Melanocyte of skin (primary cell): ENCODE measurements at places on chromosomes 6 and 20. TPM values are rescaled to one million over a fixed set of nuclear protein-coding genes. Genes with fewer than 3 reads are reported as not detected.

MRAP2 gene
- total RNA-seq, result 4.0 TPM in 2 replicates

DCDC2 gene
- 0.34 and 0.36 TPM in 2 replicates for total RNA-seq

EXOC2 gene
- 38.6 and 40.1 TPM in 2 replicates for total RNA-seq

LPIN3 gene
- total RNA-seq, result 11.4 and 13.4 TPM in 2 replicates

ELMO2 gene
- total RNA-seq, result 60.9 and 63.9 TPM in 2 replicates

ASIP gene
- total RNA-seq, result not detected in 2 replicates

SPACA1 gene
- total RNA-seq, result not detected in 2 replicates

OR12D3 gene
- not detected in 2 replicates for total RNA-seq

OPRM1 gene
- total RNA-seq, result not detected in 2 replicates

LY6G6D gene
- total RNA-seq, result not detected in 2 replicates

LINC00237 gene
- total RNA-seq, result not detected in 2 replicates

DSP gene
- 0.62 and 1.7 TPM in 2 replicates for total RNA-seq

NOX3 gene
- not detected in 2 replicates for total RNA-seq

PDE7B gene
- total RNA-seq, result 6.5 and 25.1 TPM in 2 replicates

SYNE1 gene
- 28.0 and 34.7 TPM in 2 replicates for total RNA-seq

PTCHD4 gene
- total RNA-seq, result 1.7 and 5.8 TPM in 2 replicates

ZC3H12D gene
- total RNA-seq, result under 0.01 TPM in 1 of 2 replicates, not detected in the other

BTN1A1 gene
- total RNA-seq, result not detected in 2 replicates

SLC44A4 gene
- not detected in 2 replicates for total RNA-seq

ADGRF4 gene
- not detected in 2 replicates for total RNA-seq

OPN5 gene
- total RNA-seq, result not detected in 2 replicates
